RCC 7860 (cell line): ENCODE measurements at places on chromosomes 4 and X.

DNA sequence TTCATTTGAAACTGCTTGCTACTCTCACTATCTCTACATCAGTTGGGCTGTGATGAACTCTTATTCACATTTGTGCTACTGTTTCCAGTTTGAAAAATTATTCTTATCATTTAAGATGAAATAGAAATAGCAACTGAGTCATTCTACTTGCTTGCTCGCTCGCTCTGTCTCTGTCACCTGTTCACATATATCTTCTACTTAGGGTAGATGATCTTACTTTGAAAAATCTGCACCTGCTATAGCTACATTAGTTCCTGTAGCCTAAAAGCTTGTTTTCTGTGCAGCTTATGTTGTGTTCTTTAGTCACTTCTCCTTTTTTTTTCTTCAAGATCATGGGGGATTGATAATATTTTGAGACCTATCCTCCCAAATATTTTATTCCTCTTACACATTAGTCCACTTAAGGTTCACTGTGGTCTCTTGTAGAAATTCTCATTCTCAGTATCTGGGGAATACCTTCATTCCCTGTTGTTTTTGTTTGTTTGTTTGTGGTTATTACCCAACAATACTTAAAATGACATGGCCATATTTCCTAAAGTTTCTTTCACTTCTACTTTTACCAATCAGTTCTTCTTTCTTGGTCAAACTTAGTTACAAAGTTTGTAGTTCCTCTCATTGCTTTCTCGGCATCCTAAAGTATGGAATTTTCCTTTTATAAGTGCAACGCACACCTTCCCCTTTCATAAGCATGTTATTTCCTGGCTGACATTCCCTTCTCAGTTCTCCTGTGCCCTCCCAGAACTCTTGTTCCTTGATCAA, 36.5 kb downstream of the CLCN5 start:
- no peak for DNase-seq

DNA sequence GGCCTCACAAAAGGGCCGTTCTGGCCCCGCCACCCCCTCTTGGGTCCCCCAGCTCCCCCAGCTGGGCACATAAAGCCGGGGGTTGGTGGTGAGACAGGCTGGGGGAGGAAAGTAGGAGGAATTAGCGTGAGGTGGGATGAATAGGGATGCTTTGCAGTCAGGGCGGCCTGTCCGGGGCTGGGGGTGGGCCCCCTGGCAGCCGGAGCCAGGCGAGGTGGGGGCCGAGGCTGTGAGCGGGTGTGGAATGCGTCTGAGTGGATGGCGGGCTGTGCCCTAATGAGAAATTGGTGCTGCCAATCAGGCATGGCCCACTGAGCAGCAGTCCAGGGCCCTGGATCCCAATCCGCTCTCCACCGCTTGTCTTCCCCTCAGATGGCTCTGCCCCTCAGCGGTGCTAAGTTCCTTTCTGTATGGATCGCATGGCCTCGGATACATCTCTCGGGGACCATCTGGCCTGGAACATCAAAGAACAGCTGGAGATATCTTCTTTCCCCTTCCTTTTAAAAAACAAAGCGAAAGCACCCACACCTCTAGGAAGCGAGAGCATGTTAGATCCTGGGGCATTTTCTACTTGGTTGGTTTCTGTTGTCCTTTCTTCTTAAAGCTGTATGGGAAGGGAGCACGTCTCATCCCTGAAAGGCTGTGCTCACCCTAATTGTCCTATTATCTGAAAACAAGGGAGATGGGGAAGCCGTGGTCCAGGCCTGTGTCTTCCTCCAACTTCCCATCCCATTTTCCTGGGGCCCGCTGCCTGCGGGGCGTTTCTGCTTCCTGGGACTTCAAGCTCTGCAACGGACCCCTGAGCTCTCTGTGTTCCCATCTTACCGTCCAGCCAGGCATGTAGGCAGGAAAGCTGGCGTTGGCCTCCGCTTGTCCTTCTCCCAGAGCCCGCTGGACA, 106.9 kb downstream of the SORCS2 start:
- DNase-seq, result no peak

DNA sequence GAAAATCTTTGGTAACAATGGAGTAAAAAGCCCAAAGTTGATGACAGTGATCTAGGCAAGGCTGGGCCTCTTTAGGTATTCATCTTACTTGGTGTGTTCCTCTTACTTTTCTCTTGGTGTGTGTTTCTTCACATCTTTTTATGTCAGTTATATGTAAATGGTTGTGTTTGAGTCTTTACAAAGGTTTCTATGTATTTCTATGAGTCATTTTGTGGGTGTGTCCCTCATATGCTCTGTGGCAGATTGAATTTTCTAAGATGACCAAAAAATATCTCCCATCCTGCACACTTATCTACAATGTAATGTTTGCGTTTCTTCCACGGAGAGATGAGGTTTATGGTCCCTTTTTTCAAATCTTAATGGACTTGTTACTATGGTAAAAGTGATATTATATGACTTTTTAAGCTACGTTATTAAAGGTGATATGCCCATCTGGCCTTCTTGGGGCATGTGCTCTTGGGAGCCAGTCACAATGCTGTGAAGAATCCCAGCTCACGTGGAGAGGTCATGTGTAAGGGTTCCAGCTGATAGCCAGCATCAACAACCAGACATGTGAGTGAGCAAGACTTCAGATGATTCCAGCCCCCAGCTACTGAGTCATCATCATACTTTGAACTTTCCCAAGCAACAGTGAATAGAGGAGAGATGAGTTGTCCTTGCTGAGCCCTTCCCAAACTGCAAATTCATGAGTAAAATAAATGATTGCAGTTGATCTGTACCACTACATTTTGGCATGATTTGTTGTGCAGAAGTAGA, 126.9 kb downstream of the CBLL2 start:
- DNase-seq, result peak; percentile 56

- DNase-seq, result peak; percentile 30
Observed at GRCh38 chr4:72974694-72975487, 94.6 kb downstream of the COX18 start.

DNA sequence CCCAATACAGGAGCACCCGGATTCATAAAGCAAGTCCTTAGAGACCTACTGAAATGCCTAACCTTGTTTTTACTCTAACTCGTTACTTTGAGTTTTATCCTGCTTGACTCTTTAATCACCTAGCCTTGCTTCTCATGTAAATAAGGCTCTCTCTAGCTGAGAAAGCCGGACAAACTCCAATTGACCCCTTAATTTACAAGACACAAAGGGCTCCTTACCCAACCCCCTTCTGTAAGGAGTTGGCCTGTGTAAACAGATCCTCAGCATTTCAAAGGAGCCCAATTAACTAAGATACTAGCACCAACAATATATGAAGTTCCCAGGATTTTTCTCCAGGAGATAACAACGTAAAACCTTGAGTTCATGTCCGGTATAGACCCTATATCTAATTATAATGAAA, 61.7 kb downstream of the CT47B1 start:
- DNase-seq, result no peak

- DNase-seq, result no peak
Observed at GRCh38 chr4:183099537-183100297, 660 bp downstream of the WWC2 start.

GRCh38 chr4:130147641-130148040, 1051.7 kb downstream of the C4orf33 start:
- no peak for DNase-seq
